ENCODE measurements at places on chromosomes 7 and 10. TPM values are rescaled to one million over a fixed set of nuclear protein-coding genes. Genes with fewer than 3 reads are reported as not detected.

Gene CYP3A7
- total RNA-seq: not detected

Gene ENKUR
- 1.1 TPM for total RNA-seq

Gene PON1
- total RNA-seq: not detected

Gene ELFN1
- 0.81 TPM for total RNA-seq

Gene CDC14C
- total RNA-seq: not detected

Gene HMX3
- total RNA-seq: not detected

Gene TWIST1
- total RNA-seq: 14.2 TPM

Gene HTR5A
- total RNA-seq: not detected

Gene TMEM270
- total RNA-seq: not detected

DNA sequence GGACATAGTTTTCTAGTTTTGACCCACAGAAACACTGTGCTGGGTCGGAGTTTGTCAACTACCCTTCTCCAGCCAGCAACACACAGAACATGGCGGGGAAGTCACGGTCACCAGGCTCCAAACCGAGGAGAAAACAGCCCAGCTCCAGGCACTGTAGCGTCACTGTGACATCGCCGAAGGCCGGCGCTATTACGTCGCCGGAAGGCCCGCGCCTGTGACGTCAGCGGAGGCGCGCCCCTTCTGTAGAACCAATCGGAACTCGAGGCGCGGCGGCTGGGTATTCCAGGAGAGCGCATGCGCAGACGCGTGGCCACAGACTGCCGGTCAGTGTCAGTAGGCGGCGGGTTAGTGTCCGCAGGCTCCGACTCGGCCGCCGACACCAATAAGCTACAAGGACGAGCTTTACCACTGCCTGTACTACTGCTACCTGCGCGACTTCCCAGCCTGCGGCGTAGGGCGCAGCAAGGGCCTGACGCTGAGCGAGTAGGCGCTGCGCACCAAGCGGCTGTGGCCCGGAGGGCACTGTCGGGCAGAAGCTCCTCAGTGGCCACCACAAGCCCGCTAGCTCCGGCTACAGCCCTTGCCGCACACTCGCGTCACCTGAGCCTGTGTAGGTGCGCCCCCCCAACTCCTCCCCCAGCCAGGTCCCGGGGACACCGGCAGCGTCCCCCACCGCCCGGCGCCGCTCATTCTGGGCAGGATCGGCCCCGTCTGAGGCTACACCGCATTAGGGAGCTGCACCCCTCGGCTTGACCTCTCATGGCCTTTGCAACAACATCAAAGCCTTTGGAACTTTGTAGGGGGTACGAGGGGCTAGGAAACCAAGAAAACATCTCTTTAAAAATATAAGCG lies 35.1 kb upstream of the SRRM3 start:
- DNase-seq: peak; percentile 84

- DNase-seq: no peak
Measured at GRCh38 chr7:40474790-40475680, 340.2 kb downstream of the SUGCT start.

- no peak for DNase-seq
Measured at GRCh38 chr7:105316578-105317344, 72.0 kb downstream of the SRPK2 start.

DNA sequence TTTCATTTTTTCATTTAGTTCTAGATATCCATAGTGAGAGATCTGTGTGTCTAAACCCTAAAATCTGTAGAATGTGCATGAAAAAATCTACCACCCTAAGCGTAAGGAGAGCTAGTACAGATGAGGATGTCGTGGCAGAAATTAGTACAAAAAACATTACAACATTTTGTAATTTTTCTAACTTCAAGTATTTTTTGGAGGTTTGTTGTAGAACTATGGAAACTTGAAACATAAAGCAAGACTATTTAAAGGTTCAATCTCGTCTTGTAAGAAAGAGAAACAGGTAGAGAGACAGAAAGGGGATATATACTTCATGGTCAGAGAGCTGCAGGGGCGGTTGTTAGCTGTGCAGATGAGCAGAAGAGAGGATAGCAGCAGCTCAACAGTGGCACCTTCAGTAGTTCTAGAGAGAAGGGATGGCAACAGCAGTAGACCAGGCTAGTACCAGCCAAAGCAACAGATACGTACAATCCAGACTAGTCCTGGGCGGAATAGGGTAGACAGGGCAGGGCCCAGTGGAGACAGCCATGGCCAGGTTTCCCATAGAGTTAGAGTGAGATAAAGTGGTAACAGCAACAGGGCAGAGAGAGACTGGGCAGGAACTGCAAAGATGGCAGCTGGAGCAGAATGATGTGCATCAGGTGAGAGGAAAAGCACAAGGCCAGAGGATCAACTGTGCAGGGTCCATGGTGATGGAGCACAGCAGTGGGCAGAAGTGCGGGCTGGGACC lies 145.2 kb downstream of the FRMD4A start:
- no peak for DNase-seq

- no peak for DNase-seq
Measured at GRCh38 chr7:31935124-31936054, 134.8 kb downstream of the PDE1C start.

DNA sequence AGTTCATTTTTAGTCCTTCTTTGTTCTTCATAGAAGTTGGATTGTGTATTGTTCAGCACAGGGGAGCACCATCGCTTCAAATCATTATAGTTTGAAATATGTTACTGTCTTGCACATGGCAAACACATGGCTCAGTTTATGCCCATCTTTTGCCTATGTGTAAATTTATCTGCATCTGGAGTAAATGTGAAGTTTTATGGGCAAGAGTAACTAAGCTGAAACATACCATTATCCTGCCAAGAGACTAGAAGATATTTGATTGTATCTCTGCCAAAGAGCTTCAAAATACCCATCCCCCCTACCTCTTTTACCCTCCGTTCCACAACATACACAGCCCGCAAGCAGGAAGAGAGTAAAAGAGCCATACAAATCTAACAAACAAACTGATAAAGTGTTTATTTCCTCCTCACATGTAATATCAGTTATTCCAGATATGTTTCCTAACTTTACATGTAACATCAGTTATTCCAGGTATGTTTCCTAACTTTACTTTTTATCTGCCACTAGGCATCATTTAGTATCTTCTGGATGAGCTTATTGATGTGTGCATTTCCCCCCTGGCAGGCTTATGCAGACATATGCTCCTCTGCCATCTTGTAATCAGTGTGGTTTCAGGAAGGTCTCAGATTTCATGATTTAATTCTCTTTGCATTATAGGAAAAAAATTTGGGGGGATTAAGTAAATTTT lies 127.7 kb downstream of the SRI start:
- DNase-seq: no peak

GRCh38 chr10:36209480-36209879 lies 567.4 kb upstream of the FZD8 start:
- DNase-seq: no peak

DNA sequence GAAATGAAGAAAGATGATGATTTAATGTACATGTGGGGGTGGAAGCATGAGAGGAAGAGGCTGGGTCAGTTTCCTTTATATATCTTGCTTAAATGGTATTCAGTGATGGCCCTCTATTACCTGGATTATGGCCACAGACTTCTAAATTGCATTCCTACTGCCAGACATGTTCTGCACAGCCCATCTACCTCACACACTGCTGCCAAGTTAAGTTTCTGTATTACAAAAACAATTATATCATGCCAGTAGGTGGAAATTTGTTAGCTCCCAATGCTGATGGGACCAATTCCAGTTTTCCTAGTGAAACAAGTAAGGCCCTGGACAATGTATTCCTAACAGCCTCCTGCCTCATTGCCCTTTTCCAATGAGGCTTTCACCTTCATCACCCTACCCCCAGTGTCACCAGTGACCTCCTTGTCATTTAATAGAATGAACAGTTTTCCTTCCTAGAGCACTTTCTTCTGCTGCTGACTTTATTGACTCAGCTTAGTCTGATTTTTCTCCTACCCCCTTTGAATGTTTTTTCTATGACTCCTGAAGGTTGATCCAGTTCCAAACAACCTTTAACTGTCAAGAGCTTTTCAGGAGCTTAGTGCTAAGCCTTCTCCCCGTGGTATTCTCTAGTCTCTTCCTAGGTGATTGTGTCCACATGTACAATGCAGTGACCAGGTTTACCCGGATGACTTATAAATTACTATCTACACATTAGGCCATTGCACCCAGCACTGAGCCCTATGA lies 316.6 kb upstream of the ANKRD30A start:
- DNase-seq: no peak

DNA sequence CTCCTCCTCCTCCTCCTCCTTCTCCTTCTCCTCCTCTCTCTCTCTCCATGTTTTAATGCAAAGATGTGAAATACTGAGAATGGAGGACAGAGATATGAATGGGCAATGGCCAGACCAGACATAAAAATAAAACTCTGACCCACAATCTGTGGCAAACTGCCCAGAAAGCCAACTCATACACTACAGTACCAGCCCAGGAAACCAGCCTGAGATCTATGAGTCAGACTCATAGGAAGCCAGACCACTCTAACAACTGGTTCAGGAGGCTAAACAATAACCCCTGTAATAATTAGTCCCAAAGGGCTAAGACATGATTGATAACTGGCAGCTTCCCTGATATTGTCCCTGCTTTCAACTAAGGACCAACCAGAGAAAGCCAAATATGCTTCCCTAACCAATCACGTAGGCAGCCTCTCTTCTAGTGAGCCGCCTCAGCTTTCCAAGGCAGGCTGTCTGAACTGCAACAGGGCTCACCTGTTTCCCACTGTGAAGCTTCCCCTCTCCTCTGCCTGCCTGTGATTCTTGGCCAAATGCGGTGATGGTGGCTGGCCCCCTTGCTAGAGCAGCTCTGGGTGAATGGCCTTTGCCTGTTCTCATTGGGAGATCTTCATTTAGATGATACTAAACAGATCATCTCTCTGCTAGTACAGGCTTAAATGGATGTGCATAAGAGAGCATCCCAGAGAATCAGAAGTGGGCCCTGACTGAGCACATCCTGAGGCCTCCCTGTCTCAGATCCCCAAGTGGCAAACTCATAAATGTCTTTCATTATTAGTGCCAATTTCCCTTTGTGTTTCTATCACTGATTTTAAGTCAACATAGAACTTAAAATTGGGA lies 817.6 kb downstream of the TNS3 start:
- DNase-seq: peak; percentile 89

GRCh38 chr10:24545585-24545984 lies 178.1 kb downstream of the ARHGAP21 start:
- no peak for DNase-seq

DNA sequence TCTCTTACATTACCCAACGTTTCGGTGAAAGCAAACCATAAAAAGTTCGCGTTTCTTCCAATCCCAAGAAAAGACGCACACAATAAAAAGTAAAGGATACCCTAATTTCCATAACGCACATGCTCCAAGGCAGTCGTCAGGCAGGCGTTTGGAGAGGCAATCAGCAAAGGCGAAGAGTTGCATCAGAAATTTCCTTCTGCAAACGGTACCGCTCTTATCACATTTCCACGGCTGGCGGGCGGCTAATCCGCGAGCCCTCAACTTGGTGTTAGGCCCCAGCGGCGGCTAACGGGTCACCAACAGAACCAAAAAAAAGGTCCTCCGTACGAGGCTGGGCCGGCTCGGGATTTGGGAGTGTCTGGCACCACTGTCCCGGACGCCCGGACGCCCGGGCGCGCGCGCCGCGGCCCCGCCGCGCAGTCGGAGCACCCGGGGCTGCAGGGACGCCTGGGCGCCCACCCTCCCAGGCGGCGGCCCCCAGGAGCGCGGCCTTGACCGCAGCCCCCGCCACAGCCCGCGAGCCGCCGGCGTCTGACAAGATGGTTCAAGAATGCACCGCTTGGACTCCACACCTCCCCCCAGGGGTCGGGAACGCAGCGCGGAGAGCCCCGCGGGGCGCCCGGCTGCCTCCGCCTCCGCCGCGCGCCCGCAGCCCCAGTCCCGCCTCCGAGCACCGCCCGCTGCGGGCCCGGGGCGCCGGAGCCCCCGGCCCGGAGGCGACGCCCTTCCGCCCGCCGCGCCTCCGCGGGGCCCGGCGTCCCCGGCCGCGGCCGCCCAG lies 9.8 kb upstream of the GRB10 start:
- DNase-seq: no peak

DNA sequence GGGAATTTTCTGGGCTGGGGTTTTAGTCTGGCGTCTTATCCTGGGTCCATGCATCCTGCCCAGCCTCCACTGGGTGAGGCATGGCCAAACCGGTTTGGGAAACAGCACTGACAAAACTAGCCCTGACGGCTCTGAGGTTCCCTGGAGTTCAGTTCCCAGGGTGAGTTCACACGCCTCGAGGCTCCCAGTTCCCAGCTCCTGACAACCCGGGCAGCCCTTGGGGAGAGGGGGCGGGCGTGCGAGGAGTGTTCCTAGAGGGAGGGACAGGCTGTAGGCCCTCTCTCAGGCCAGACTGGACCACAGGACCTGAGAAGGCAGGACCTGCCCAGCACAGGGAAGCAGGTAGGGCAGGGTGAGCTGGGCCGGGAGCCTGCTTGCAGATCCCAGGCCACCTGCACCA lies 82.3 kb upstream of the PPIF start:
- DNase-seq: no peak

DNA sequence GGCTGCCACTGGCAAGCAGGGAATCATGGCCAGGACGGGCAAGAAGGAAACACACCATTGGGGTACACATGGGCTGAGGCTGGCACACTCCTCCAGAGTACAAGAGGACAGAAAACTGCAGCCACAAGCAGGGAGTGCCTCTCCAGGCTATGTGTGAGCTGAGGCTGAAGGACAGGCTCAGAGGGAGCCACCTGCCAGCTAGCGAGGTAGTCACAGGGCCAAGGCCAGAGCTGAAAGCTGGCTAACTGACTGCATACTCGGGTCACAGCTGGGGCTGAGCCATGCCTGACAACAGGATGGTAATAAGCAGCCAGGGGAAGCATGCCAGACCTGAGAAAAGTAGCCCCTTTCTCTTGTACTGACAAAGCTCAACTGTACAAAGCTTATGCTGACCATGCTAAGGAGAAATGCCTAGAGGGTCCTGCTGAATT lies 52.0 kb downstream of the KIF5B start:
- DNase-seq: no peak

- no peak for DNase-seq
Measured at GRCh38 chr10:15719049-15719898, 448 bp downstream of the ITGA8 start.

- DNase-seq: peak; percentile 19
Measured at GRCh38 chr7:75905785-75906604, 9.0 kb upstream of the POR start.

DNA sequence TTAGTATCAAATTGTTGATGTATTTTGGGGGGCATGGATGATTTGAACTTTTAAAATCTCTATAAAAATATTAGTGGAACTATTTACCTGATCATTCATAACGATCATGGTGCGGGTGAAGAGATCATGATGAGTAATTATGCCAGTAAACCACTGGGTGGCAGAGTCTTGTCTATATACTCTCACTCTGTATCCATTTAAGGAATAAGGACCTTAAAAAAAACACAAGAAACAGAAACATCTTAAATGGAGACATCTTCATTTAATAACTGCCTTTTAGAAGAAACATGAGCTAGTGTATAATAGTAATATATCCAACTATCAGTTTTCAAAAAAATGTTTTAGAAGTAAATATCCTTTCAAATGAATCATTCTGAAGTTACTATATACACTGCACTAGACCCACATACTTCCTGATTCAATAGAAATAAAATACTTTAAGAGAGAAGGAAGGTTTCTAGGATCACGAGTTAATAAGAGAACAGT lies 84.0 kb downstream of the NRBF2 start:
- DNase-seq: no peak

DNA sequence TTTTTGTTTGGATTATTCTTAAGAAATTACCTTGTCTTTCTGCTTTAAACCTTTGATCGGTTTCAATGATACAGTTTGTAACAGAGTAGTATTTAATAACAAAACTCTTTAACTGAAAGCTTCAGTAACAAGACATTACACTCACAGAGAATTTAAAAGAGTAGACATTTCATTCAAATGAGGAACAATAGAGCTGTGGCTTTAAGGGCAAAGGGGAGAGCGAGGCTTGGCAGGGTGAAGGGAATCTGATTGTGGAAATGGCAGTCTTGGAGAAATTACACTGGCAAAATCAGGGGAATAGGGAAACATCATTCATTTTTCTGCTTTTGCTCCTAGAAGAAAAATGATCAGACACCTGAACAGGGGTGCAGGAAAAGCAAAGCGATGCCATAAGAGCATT lies 5.1 kb upstream of the HIPK2 start:
- no peak for DNase-seq
